Daoy (cell line): ENCODE measurements at places on chromosomes 5 and 9.

GRCh38 chr9:2229109-2229721 lies 214.1 kb downstream of the SMARCA2 start:
- no peak for DNase-seq

DNA sequence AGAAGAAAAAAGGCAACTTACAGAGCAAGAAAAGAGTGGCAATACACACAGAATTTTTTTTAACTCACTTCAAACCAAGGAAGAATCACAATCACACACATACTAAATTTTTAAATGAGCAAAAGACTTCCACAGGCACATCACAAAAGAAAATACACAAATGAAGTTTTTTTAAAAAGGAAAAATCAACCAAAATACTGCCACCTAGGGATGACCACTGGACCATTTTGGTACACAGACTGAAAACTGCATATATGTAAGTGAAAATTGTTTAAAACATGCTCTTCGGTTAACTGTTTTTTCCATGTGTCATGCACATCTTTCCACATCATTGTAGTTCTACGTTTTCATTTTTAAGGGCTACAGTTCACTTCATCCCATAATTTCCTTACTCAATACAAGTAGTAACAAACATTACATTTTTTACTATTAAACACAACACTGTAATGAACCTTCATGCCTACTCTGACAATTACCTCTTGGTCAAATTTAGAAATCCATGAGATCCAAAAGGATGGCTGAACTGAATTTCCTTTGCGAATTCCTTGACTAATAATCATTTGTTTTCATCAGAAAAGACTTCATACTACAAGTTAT lies 79.0 kb downstream of the FBXW11 start:
- DNase-seq = no peak

- no peak for DNase-seq
These were observed 15.0 kb upstream of the VAV2 start for GRCh38 chr9:134007150-134007549.

GRCh38 chr5:14672484-14673394 lies 8.2 kb downstream of the OTULIN start:
- DNase-seq = peak; percentile 16

GRCh38 chr9:124105266-124105665 lies 93.7 kb downstream of the LHX2 start:
- no peak for DNase-seq

- DNase-seq = peak; percentile 17
These were observed 1401.4 kb downstream of the EFNA5 start for GRCh38 chr5:106269252-106269843.

DNA sequence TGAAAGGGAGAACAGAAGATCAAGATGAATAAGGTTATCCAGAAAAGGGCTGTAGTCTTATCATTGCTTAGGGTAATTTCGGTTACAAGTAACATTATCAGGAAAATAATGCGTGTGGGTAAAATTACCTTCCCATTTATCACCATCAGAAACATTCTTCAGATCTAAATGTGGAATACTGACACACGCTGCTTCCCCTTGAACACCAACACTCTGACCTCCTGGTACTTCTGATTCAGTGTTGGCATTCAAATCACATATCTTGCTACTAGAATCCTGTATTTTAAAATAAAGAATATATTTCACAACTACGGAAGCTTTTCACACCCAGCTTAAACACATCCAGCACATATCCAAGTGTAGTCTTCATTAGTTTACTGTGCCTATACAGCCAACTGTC lies 70.2 kb downstream of the PKD2L2 start:
- no peak for DNase-seq

- DNase-seq = peak; percentile 99
These were observed 43.1 kb downstream of the LHX2 start for GRCh38 chr9:124054582-124055227.

DNA sequence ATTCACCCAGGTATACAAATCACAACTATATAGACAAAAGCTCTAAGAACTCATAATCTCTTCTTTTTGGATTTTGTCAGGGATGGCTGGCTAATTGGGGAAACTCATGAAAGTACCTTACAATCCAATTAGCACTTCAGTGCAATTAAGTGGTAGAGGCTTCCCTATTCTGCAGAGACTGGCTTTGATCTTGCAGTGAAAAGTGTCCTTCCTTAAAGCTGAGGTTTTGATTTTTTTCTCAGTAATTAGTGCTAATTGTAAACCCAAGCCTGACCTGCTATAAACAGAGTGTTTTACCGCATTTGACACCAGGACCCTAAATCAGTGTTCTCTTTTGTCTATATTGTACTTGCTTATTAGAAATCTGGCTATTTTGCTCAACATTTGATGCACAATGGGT lies 294.0 kb upstream of the EFNA5 start:
- no peak for DNase-seq

GRCh38 chr5:56574778-56575177 lies 240.6 kb upstream of the MAP3K1 start:
- DNase-seq = no peak

DNA sequence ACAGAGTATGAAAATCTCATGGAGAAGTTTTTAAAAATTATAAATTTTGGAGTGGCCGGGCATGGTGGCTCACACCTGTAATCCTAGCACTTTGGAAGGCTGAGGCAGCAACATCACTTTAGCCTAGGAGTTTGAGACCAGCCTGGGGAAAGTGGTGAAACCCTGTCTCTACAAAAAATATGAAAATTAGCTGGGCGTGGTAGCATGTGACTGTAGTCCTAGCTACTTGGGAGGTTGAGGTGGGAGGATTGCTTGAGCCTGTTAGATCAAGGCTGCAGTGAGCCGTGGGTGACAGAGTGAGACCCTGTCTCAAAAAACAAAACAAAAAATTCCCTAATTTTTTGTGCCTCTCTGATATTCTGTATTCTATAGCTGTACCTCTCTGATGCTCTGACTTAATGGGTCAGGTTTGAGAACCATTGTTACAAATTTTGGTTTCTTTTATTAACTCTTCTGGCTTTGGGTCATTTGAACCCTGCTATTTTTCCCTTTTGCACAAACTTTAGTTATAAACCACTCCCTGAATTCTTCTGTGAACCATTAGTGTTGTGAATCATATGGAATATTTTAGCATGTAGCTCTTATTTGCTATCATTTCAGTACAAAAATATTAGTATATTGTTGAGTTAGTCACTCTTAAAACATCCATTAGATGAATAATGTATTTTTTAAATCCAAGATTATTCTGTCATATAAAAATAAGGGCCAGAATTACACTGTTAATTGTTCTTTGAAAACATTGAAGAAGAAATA lies 51.0 kb downstream of the FER start:
- DNase-seq = no peak

- no peak for DNase-seq
These were observed 39.8 kb downstream of the STARD4 start for GRCh38 chr5:111472579-111472978.

GRCh38 chr5:141420855-141421488 lies at the start of gene PCDHGA11:
TSS of gene PCDHGA11 (plus strand) at chr5:141421051. CDS start at chr5:141421228, 177 bp downstream.
- peak; percentile 77 for DNase-seq

DNA sequence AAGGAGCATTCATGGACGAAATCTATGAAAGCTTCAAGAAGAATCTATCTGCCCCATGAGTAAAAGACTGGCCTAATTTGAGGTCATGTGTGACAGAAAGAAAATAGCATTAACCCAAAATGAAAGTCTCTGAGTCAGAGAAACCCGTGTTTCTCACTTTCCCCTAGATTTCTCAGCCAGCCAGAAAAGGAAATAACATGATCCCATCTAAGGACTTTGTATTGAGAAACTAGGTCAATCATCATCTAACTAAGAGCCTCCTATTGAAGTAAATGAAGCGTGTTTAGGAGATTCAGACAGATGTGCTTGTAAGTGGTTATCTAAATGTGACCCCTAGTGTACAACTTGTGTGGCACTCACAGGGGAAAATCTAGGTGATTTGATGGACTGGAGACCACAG lies 77.3 kb upstream of the ZNF366 start:
- DNase-seq = peak; percentile 20

GRCh38 chr9:13113751-13114150 lies 165.7 kb downstream of the MPDZ start:
- no peak for DNase-seq

DNA sequence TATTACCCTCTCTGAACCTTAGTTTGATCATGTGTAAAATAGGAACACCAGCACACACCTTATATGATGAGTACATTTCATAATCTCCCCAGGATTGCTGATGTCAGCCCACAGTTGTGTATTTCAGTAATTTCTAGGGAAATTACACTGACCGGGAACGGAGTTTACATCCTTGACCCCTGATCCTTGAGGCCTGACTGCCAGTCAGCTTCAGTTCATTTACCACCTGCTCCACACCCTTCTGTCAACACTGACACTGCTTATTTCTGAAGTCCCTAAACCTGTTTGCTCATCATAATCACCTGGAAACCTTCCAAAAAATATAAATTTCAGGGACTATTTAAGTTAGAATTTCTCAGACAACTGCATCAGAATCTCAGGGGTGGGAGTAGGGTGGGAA lies 55.3 kb downstream of the ZNF622 start:
- DNase-seq = no peak

DNA sequence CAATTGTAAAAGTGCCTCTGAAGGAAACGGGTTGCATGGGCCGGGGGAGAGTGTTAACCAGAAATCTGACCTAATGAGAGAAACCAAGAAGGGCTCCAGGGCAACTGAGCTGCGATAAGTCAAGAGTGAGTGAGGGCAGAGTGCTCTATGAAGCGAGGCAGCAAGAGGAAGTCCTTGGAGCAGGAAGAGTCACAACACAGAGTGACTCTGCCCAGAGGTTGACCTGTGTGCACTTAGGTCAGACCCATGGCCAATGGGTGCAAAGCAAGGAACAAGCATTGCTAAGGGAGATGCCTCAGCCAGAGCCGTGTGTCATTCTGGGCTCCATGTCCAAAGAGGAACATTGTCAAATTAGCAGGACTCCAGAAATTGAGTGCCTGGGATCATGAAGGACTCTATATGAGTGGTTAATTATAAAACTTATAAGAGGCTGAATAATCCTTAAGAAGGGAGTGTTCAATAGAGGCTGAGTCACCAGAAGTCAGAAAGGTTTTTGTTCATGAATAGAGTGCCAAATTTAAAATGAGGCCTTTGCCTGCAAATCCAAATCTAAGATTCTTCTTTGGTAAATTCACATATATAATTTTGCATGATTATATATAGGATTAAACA lies 438.5 kb downstream of the MED10 start:
- DNase-seq = no peak

- no peak for DNase-seq
These were observed 136.6 kb upstream of the RAPGEF1 start for GRCh38 chr9:131876486-131876885.

DNA sequence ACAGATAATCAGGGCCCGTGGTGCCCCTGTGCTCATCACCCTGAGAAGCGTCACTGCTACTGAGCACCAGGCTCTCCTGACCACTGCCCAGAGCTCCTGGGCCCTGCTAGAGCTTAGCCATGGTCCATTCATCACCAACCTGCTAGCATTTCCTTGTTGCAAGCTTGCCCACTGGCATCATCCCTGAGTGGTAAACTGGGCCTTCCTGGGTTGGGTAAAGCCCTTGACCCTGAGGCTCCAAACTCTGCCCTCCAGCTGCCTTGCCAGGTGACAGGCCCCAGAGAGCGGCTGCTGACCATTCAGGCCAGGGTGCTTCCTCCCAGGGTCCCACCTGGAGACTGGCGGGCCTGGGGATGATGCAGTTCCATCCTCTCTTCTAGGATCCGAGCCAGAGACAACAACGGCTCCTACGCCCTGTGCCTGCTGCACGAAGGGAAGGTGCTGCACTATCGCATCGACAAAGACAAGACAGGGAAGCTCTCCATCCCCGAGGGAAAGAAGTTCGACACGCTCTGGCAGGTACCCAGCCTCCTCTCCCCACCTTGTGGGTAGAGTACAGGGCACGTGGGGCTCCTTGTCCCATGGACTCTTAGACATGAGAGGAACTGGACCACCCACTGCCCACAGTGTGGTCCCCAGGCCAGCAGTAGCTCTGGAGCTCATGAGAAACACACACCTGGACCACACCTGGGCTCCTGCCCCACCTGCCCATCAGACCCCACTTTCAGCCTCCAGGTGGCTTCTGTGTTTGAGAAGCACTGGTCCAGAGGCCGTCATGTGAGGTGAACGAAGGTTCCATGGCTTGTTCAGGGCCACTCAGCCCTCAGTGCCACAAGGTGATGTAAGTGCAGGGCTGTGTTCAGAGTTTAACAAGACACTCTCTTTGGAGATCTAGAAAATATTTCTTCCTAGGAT lies 60.5 kb downstream of the SYK start:
- DNase-seq = no peak

DNA sequence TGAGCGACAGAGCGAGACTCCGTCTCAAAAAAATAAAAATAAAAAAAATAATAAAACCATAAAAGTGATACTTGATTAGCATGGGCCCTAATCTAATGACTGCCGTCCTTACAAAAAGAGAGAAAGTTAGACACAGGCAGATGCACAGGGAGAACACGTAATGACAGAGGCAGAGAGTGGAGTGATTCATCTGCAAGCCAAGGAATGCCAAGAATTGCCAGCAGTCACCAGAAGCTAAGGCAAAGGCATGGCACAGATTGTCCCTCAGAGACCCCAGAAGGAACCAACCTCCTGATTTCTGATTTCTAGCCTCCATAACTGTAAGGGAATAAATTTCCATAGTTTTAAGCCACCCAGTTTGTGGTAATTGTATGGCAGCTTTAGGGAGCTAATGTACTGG lies 79.6 kb upstream of the FREM1 start:
- DNase-seq = no peak

- peak; percentile 3 for DNase-seq
These were observed 58.1 kb upstream of the SHISAL2B start for GRCh38 chr5:64632251-64632650.

DNA sequence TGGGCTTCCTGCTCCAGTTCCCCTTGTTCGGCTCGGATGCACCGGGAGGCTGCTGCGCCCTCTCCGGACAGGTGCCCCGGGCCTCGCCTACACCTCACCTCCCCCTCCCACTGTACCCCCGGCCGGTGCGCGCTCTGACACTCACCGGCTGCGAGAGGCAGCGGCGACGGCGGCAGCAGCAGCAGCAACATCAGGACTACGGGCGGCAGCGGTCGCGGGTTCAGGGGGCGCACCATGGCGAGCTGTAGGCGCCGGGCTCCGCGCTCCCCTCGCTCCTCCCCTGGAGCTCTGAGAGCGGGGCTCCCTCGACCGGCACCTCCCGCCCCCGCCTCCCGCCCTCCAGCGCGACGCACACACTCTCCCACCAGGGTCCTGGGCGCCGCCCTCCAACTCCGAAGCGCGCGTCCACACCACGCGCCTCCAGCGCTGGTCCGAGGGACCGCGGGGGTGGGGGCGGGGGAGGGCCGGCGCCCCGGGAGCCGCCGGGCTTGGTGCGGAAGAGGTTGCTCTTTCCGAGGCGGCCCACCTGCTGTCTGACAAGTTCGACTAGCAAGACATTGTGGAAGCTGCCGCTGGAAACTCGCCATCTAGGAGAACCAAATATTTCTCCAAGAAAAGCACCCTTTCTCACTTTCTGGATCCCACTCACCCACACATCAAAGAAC lies at the start of gene GFRA3:
GFRA3 (minus strand) TSS at position 433 of the 665 bp plus-strand sequence; CDS start at position 236, 197 bp downstream.
- DNase-seq = peak; percentile 11

- DNase-seq = no peak
These were observed 343.4 kb downstream of the ARHGEF28 start for GRCh38 chr5:73969195-73970036.

- no peak for DNase-seq
These were observed 253.7 kb downstream of the MAT2B start for GRCh38 chr5:163759000-163759704.

- no peak for DNase-seq
These were observed 20.1 kb upstream of the CXCL14 start for GRCh38 chr5:135598691-135599395.

- no peak for DNase-seq
These were observed 36.3 kb upstream of the PTPRD start for GRCh38 chr9:10649076-10649475.
